Heart left ventricle (tissue), 16 donors: ENCODE measurements at places on chromosomes 6 and 20.

- DNase-seq = no peak
Observed at GRCh38 chr6:41921712-41921998, 356 bp downstream of the BYSL start.

- peak; percentile 25 for DNase-seq
Observed at GRCh38 chr6:148203970-148204369, 138.7 kb upstream of the SASH1 start.

- DNase-seq = no peak
Observed at GRCh38 chr6:628766-629165, 28.1 kb downstream of the HUS1B start.

DNA sequence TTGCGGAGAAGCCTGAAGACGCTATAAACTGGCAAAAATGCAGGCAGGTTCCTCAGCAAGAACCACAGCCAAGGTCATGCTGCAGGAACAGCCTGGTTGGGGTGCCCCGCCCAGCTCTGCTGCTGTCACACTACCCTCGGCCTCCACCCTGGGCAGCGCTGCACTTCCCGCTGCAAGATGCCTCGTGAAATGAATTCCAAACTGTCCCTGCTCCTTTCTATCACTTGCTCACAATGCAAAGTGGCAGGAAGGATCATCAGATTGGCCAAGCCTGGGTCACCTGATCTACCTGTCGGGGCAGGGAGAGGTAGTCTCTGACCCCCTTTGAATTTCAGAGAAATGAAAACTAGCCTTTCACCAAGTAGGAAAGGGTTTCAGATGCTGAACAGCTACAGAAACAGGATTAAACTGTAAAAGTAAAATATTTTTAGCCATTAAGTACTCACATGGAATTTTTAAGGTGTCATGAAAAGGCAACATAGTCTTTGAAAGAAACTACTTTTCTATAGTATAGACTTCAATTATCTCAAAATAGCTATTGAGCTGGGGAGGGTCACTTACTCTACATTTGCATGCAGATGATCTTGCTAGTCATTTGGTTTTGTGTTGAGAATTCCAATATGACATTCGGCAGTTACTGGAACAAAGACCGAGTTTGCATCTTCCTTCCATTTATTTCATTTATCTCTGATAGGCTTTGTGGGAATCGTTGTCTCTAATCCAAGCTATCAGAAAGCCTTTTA lies 236.4 kb upstream of the ASCC3 start:
- DNase-seq = no peak

GRCh38 chr20:58032599-58032998 lies 195.9 kb downstream of the ANKRD60 start:
- DNase-seq = no peak

GRCh38 chr6:158411998-158412397 lies 99.7 kb downstream of the TULP4 start:
- no peak for DNase-seq

- no peak for DNase-seq
Observed at GRCh38 chr6:81241126-81242041, 511.1 kb downstream of the TENT5A start.

GRCh38 chr6:159444056-159444760 lies 248.8 kb downstream of the SOD2 start:
- DNase-seq = no peak

- no peak for DNase-seq
Observed at GRCh38 chr6:84065693-84066290, 32.2 kb downstream of the MRAP2 start.

- DNase-seq = no peak
Observed at GRCh38 chr6:36666287-36666686, 12.2 kb upstream of the CDKN1A start.

DNA sequence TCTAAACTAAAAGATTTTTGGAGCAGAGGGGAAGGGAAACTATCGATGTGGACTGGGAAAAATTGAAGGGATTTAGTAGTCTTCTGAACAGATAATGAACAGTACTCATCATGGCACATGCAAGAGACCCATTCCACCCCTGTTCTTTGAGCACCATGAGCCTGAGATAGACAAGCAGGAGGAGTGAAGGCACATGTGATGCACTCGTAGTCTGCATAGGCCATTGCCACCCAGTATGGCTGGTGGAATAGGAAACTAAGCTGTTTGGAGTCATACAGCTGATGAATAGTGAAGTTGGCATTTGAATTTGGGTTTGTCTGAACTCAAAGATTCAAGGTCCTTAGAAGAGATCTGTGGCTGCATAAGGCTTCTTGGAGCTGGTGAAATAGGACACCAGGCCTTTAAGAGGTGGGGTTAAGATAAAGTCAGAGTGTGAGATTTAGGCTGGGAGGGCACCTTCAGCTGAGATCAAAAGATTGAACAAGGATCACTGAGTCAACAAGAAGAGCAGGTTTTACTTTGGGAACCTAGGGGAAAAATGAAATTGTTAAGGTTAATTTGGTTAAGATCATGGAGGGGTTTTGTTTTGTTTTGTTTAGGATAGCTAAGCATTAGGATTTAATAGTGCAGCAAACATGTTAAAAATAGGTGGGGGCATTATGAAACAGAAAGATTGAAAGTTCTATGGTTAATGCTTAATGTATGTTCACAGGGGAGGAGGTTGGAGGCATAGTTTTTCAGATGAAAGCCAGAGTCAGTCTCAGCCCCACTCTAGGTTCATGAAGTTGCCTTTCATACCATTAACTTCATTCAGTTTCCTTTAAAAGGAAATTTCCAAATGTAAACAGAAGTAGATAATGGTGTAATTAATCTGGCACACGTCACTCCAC lies 148.8 kb downstream of the ARID1B start:
- no peak for DNase-seq

DNA sequence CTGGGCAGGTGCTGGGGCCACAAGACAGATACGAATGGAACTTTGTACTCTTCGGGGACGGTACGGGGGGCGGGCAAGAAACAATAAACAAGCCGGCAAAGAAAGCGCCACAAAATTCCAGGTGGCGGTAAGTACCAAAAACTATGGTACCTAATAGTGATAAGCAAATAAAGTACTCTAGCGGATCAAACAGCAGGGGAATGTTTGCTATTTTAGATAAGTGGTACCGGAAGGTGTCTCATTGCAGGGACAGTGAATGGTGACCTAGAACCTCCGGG lies 15.1 kb upstream of the RIPK1 start:
- DNase-seq = no peak

- peak; percentile 24 for DNase-seq
Observed at GRCh38 chr6:170159022-170159965, 131.6 kb downstream of the DLL1 start.

DNA sequence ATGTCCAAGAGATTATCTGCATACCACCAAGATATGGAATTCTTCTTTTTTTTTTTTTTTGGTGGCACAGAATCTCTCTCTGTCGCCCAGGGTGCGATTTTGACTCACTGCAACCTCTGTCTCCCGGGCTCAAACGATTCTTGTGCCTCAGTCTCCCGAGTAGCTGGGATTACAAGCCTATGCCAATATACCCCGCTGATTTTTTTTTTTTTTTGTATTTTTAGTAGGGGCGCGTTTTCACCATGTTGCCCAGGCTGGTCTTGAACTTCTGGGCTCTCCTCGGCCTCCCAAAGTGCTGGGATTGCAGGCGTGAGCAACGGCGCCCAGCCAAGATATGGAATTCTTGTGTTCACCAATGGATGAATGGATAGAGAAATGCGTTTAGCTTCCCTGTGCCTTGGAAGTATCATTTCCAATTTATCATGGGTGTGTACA lies 31.0 kb downstream of the POM121L2 start:
- no peak for DNase-seq

- no peak for DNase-seq
Observed at GRCh38 chr6:89536231-89536630, 102.3 kb downstream of the LYRM2 start.

DNA sequence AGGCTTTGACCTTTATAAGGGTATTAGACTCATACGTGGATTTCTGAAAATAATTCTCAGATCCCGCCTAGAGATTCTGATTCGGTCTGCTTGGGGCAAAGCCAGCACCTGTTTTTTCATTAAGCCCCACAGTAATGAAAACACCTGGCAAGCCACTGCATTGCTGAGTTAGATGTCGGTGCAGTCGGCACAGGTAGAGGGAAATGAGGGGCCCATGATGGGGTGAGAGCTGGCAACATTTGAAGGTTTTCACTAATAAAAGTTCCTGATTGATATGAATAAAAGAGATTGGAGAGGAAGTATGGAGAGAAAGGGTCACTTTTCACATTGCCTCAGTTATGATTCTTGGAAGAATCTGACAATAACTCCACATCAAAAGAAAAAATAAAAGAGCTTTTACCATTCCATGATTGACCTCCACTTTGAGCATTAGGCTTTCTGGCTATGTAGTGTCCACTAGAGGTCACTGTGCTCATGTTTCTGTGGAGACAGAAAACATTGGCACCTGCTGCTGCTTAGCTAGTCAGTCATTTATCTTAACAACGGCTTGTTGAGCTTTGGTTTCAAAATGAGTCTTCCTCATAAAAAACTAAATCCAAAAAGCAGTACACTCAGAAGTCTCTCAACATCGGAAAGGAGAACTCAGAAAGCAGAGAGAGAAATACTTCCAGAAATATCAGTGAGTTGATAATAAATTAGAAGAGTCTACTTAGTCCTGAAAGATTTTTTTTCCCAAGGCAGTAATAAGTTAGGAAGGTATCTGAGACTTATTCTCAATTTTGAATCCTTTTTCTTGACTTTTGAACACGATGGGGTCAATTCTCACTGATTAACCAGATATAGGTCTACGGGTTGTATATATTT lies 53.3 kb upstream of the KLHL31 start:
- DNase-seq = no peak

DNA sequence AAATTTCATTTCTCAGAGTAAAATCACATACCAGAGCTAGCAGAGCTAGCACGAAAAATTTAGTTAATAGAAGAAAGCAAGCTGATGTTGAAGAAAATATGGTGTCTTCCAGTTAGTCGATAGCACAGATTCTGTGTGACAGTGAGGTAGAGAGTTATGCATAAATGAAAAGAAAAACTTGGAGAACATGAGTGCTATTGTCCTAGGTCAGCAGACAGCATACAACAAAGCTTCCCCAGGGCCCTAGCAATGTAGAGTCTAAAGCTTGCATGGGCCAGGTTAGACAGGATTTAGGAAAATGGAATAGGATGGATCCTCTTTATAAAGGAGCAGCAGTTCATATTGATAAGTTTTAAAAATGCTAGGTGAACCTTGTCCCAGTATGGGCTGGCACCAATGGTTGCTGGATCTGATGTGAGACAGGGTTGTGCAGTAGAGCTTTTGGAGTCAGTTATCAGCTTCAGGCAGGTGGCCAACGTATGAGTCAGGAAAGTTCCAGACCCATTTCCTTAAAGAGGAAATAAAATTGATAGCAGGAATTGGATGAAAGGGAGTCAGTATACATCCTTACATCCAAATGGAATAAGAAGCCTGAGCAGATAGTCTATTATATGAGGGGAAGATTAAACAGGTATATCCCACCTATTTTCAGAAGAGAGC lies 277.2 kb downstream of the FRK start:
- DNase-seq = peak; percentile 32

- no peak for DNase-seq
Observed at GRCh38 chr20:10359621-10360040, 74.4 kb downstream of the MKKS start.

GRCh38 chr6:134402372-134402984 lies 84.6 kb upstream of the SGK1 start:
- DNase-seq = no peak

GRCh38 chr6:10403385-10404106 lies 11.3 kb downstream of the TFAP2A start:
- no peak for DNase-seq

- DNase-seq = no peak
Observed at GRCh38 chr6:168562576-168563151, 121.7 kb downstream of the SMOC2 start.

GRCh38 chr6:153568628-153569027 lies 437.5 kb upstream of the RGS17 start:
- DNase-seq = no peak

- no peak for DNase-seq
Observed at GRCh38 chr6:77178821-77179220, 284.5 kb downstream of the HTR1B start.

- DNase-seq = no peak
Observed at GRCh38 chr6:100210137-100211117, 216.4 kb upstream of the MCHR2 start.

DNA sequence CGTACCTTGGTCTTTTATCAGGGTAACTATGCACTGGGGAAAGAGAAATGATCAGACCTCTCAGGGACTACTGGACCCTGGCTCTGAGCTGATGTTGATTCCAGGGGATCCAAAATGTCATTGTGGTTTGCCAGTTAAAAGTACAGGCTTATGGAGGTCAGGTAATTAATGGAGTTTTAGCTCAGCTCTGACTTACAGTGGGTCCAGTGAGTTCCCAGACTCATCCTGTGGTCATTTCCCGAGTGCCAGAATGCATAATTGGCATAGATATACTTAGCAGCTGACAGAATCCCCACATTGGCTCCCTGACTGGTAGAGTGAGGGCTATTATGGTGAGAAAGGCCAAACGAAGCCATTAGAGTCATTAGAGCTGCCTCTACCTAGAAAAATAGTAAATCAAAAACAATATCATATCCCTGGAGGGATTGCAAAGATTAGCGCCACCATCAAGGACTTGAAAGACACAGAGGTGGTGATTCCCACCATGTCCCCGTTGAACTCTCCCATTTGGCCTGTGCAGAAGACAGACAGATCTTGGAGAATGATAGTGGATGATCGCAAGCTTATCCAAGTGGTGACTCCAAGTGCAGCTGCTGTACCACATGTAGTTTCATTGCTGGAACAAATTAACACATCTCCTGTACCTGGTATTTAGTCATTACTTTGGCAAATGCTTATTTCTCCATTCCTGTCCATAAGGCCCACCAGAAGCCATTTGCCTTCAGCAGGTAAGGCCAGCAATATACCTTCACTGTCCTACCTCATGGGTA lies 152.4 kb downstream of the THBS2 start:
- DNase-seq = no peak

DNA sequence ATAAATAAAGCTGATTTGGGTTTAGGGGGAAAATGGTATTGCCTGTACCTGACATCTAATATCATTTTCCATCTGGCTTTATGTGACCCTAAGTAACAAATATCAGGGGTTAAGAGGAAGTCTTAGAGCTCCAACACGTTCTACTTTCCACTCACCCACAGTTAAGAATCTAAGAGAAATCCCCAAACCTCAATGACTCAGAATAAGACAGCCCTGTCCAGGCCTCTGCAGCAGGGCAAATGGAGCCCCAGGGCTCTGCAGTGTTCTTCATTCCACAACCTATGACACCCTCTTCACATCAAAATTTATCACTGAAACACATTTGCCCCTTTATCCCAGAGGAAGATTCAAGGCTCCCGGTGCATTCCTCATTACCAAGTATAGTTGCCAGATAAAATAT lies 20.3 kb upstream of the TENT5A start:
- DNase-seq = no peak

GRCh38 chr6:130159956-130160355 lies 62.8 kb downstream of the SAMD3 start:
- no peak for DNase-seq

GRCh38 chr6:149277621-149278020 lies 39.9 kb upstream of the TAB2 start:
- DNase-seq = no peak
